ENCODE measurements at places on chromosomes 12 and 14.

DNA sequence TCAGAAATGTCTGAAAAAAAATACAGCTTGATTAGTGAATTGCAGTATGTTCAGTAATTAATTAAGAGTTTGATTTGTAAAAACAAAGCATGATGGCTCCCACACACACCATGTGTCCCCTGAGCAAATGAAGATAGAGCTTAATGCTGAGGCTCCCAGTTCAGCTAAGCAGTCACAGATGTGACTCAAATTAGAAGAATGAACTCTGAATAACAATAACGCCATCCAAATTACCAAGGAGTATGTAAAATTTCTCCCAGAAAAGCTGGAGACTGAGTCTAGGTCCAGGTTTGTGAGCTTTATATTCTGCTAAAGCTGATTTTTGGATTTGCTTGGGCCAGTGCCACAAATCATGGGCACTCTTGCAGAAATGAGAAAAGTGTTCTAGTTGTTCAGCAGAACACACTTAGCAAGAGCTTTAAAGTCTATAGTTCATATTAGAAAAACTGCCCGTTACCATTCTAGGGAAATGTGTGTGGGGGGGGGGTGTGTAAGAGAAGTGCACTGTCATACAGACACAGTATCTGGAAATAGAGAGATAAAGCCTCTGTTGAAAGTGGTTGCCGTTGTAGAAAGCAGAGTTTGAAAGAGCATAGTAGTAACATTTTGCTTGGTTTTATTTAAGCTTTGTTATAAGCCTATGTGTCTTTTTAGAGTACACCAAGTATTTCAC, 253.1 kb downstream of the BCAT1 start:
- no peak for DNase-seq

GRCh38 chr14:32697114-32697513, 241.6 kb upstream of the NPAS3 start:
- DNase-seq = no peak

DNA sequence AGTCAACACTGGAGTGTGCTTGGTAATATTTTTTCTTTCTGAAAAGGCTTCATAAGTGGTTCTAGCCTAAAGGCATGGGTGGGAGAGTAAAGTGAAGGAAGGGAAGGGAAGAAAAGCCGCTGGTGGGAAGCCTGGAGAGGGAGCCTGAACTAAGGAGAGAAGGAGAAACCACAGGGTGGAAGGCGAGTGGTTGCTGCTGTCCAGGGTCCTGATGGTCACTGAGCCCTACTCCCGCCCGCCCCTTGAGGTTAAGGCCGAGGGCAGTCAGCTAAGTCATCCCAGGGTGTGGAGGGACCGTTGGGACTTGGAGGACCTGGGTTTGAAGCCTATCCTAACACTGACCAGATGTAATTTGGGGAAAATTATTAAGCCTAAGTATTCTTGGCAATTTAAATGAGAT, 189.1 kb downstream of the PIWIL1 start:
- DNase-seq = no peak

- DNase-seq = no peak
Observed at GRCh38 chr14:65991104-65991503, 495.1 kb upstream of the CCDC196 start.

- DNase-seq = no peak
Observed at GRCh38 chr12:54304187-54304810, 3.5 kb upstream of the NFE2 start.

DNA sequence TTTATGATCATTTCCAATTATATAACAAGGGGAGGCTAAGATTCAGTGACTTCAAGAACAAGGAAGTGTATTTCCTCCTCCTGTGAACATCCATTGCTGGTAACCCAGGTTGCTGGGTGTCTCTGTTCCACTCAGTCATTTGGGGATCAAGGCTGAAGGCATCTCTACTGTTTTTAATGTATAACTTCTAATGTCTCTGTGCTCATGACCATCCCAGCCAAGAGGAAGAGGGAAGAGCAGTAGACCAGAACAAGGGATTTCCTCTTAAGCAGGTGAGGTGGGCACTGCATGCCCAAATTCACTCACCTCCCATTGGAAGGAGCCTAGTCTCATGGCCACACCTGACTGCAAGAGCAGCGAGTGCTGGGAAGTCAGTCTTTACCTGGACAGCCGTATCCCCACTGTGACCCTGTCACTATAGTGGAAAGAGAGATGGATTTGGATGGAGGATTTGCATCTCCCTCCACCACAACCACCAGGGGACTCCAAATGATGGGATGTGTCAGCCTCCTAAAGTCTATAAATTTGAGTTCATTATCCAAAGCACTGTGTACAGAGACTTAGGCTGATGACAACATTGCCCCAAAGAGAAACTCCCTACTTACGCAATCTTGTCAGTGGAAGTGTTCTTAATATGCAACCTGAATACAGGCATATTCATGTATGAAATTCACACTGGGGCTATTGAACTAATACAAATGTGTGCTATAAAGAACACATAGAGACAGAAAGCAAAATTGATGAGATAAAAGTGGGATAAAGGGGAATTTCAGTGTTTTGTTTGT, 368.7 kb downstream of the TMEM132D start:
- no peak for DNase-seq

DNA sequence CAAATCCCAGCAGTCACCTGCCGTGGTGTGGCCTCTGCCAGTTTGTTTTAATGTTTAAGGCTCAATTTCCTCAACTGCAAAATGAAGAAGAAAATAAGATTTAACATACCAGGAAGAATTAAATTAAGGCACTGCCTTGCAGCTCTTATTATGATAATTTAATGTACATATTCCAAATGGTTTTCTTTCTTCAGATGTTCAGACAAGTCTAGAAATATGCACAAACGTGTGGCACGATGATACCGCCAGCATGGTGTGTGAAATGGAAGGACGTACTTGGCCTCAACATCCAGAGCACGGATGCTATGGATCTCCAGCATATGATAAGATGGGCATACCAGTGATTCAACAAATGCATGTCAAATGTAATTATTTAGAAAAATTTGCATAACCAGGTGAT, 959.4 kb upstream of the TMEM132C start:
- no peak for DNase-seq
